ENCODE measurements at places on chromosomes 2 and 18. TPM values are rescaled to one million over a fixed set of nuclear protein-coding genes. Genes with fewer than 3 reads are reported as not detected.

PLGLB2 gene
- total RNA-seq = 1.8 TPM

GRCh38 chr2:2689306-2689705 is 358.2 kb upstream of the MYT1L start:
- H3K4me1 ChIP-seq = peaks cover 14% of the 10 kb centered on the region
- DNase-seq = no peak
- no peak overlapping the region for H3K4me3 ChIP-seq
- no peak overlapping the region for H3K27ac ChIP-seq

DNA sequence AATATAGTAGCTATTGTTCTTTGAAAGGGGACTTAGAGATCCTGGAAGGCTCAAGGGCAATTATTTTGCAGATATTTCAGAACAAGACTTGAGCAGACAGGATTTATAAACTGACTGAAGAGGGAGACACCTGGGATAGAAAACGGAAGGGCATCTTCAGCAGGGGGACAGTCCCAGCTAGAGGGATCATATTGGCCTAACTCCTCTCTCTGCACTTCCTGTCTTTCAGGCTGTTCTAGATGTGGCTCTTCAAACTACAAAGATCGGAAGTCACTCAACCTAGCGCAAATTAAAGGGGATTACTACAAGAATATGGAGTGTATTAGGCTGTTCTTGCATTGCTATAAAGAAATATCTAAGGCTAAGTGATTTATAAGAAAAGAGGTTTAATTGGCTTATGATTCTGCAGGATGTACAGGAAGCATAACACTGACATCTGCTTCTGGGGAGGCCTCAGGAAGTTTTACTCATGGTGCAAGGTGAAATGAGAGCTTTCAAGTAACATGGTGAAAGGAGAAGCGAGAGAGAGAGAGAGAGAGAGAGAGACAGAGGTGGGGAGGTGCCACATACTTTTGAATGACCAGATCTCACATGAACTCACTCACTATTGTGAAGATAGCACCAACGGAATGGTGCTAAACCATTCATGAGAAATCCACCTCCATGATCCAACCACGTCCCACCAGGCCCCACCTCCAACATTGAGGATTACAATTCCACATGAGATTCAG is 5.3 kb upstream of the CTIF start:
- peaks cover 20% of the 10 kb centered on the region for H3K27me3 ChIP-seq
- H3K27ac ChIP-seq = no peak overlapping the region
- peaks cover 6% of the 10 kb centered on the region for H3K4me1 ChIP-seq
- DNase-seq = no peak
- no peaks in the 10 kb centered on the region for H3K36me3 ChIP-seq

CELF4 gene
- not detected for total RNA-seq

MAB21L4 gene
- not detected for total RNA-seq

DNA sequence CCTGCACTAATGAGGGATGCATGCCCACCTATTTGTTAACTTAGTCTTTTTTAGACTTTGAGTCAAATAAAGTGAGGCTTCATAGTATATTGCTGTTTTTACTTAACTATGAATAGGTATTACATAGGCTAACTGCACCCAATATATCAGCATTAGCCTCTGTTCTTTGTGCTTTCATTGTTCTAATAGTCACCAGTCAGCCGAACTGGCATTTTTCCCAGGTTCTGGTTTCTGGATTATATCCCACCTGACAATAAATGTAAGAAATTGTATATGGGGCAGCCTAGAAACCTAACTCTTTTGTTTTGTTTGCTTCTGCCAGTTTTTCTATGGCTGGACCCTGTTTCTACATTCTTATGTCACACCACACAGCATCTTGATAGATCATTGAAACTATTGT is 1672.4 kb upstream of the LRRTM1 start:
- H3K36me3 ChIP-seq = no peaks in the 10 kb centered on the region
- H3K27me3 ChIP-seq = no peaks in the 10 kb centered on the region
- DNase-seq = no peak
- no peak overlapping the region for H3K27ac ChIP-seq
- no peak overlapping the region for H3K4me3 ChIP-seq

GRCh38 chr2:42652086-42652485 is 83.7 kb downstream of the MTA3 start:
- no peaks in the 10 kb centered on the region for H3K27me3 ChIP-seq
- peaks cover 39% of the 10 kb centered on the region for H3K4me1 ChIP-seq
- H3K36me3 ChIP-seq = peaks cover 9% of the 10 kb centered on the region
- peak overlapping the region; percentile 41 for H3K4me3 ChIP-seq

CFAP65 gene
- not detected for total RNA-seq

- no peak overlapping the region for H3K27ac ChIP-seq
- no peak for DNase-seq
- no peaks in the 10 kb centered on the region for H3K4me1 ChIP-seq
- no peaks in the 10 kb centered on the region for H3K36me3 ChIP-seq
- H3K4me3 ChIP-seq = no peak overlapping the region
Measured at GRCh38 chr2:195821566-195821932, 164.5 kb downstream of the SLC39A10 start.

Measured in activated CD4-positive, alpha-beta T cell treated with anti-CD3 and anti-CD28 coated beads, Interleukin-2, amount 10 ng/mL, durations not matched to agents 24 days and 14 days (primary cell).